Brain (organoid and tissue), 16 donors: ENCODE measurements at places on chromosomes 3 and 15.

DNA sequence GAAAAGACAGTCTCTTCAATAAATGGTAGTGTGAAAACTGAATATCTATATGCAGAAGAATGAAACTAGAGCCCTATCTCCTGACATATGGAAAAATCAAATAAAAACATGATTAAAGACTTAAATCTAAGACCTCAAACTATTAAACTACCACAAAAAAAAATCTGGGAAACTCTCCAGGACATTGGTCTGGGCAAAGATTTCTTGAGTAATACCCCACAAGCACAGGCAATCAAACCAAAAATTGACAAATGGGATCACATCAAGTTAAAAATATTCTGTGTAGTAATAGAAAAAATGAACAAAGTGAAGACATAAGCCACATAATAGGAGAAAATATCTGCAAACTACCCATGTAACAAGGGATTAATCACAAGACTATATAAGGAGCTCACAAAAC is 286.4 kb downstream of the TBC1D5 start:
- no peak for DNase-seq

DNA sequence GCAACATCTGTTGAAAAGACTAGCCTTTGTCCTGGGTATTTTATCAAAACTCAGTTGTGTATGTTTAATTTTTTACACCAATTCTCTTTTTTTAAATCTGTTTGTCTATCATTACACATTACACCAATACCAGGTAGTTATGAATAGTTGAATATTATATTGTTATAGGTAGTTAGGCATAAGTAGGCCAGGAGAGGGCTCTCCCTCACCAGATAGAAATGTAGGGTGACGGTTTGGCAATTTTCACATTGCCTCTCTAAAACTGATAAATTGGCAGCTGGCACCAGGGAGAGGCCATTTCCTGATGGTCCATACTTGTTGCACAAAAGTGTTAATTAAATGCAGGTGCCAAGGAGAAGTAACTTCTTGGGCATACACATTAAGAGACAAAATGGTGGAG is 483.1 kb upstream of the EPHA6 start:
- DNase-seq = no peak

GRCh38 chr3:59685432-59685831 is 635.6 kb upstream of the CFAP20DC start:
- DNase-seq = no peak

DNA sequence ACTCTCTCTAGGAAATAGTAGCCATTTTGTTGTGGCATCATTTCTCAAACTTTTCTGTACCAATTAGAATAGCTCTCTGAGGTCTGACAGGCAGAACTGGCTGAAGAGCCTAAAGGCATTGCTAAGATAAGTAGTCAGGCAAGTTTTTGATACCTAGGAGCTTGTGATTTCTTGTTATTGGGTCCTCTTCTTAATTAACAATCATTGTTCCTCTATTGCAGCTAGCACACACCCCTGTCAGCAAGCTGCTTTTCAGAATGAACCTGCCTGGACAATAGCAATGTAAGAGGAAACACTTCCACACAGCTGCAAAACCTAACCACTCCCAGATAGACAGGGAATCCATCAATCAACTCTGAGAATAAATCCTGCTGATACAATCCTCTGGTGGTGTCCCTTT is 403.9 kb upstream of the TBL1XR1 start:
- DNase-seq = no peak

DNA sequence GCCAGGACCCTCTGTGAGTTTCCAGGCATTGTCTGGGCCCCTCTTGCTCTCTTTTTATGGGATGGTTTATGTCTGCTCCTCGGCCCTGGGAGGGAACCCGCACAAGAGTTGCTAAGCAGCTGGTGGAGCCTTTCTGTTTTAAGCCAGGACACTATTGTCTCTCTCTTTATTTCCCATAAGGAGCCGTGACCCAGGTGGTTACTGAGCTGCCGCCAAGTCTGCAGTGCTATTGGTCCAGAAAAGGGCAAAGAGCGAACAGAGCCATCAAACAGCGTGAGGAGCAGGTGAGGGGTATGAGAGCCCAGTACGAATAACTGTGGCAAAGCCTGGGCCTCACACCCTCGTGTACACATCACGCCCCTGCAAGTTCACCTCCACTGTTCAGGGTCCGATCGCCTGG is 280.2 kb downstream of the SHQ1 start:
- DNase-seq = no peak

DNA sequence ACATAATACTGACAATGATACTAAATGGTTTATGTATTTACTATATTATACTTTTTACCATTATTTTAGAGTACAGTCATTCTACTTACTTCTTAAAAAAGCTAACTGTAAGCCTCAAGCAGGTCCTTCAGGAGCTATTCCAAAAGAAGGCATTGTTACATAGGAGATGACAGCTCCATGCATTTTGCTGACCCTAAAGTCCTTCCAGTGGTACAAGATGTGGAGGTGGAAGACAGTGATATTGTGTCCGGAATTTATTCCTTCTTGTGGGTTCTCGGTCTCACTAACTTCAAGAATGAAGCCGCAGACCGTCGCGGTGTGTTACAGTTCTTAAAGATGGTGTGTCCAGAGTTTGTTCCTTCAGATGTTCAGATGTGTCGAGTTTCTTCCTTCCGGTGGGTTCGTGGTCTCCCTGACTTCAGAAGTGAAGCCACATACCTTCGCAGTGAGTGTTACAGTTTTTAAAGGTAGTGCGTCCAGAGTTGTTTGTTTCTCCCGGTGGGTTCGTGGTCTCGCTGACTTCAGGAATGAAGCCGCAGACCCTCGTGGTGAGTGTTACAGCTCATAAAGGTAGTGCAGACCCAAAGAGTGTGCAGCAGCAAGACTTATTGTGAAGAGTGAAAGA is 20.9 kb downstream of the AVEN start:
- no peak for DNase-seq
